ENCODE measurements at places on chromosomes 5 and 9. TPM values are rescaled to one million over a fixed set of nuclear protein-coding genes. Genes with fewer than 3 reads are reported as not detected.

The GPR21 gene
- total RNA-seq: not detected

The CCL28 gene
- not detected for total RNA-seq

The NRARP gene
- total RNA-seq: 34.8 TPM

The FAF2 gene
- total RNA-seq: 37.6 TPM

The MROH2B gene
- not detected for total RNA-seq

The ANXA2R gene
- 0.83 TPM for total RNA-seq

The IFNB1 gene
- not detected for total RNA-seq

The STKLD1 gene
- 0.41 TPM for total RNA-seq

The RNF130 gene
- 154 TPM for total RNA-seq

The NEUROG1 gene
- not detected for total RNA-seq

The BRINP1 gene
- 14.4 TPM for total RNA-seq

The TERT gene
- total RNA-seq: 27.1 TPM

The OLFM1 gene
- 58.2 TPM for total RNA-seq

The ACOT12 gene
- total RNA-seq: not detected

The F2RL1 gene
- total RNA-seq: 40.7 TPM

The SLC34A3 gene
- total RNA-seq: 0.03 TPM

The ADGRD2 gene
- total RNA-seq: not detected

The CDH9 gene
- 0.90 TPM for total RNA-seq

The CARD9 gene
- total RNA-seq: 0.28 TPM

The STPG3 gene
- not detected for total RNA-seq

The MUSK gene
- total RNA-seq: not detected

The SLC46A2 gene
- total RNA-seq: not detected

The FRMD3 gene
- total RNA-seq: 0.10 TPM

The SLC4A9 gene
- 0.33 TPM for total RNA-seq

The DBH gene
- total RNA-seq: not detected

The UBE2D2 gene
- 150 TPM for total RNA-seq

The TLR4 gene
- total RNA-seq: 0.07 TPM

The CD274 gene
- 0.26 TPM for total RNA-seq

The CDH18 gene
- total RNA-seq: 0.10 TPM

The FGF1 gene
- total RNA-seq: 2.9 TPM

The NCBP1 gene
- 34.1 TPM for total RNA-seq

The SLC6A3 gene
- total RNA-seq: 0.07 TPM

The WDR38 gene
- total RNA-seq: not detected
